ENCODE measurements at places on chromosomes 12 and 14.
A peak's percentile ranks its signal among the peaks of the same experiment; 100 is the strongest.

DNA sequence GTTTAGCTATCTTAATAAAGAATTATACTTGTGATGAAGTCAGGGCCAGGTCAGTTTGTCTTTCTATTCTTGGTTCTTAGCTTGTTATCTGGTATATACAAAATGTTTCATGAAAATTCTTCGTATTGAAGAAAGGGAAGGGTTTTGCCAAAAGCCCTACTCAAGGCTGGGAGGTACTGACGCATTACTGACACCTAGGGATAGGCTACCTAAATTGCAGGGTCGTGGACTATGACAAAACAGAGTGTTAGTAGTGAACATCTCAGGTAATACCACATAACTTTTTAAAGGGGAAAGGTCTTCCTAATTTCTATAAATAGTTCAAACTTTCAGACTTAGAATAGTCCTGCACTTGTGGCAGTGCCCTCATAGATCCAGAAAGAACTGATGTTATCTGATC lies 246.3 kb downstream of the RGS6 start:
- DNase-seq: no peak

DNA sequence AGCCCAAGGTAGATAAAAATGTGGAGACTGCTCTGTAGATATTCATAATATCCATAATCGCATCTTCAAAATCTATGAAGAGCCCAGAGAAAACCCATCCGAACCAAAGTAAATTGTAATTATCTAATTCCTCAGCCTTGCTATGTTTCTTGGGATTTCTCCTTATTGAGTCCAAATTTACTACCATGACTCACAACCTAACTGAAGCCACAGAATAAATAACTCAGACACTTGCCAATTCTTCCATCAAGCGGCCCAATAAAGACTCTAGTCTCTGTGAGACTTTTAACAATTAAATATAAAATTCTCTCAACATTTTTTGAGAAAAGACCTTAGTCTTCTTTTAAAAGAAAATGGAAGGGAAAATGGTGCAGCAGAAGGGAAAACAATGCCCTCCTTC lies 409.8 kb downstream of the DAD1 start:
- no peak for DNase-seq

DNA sequence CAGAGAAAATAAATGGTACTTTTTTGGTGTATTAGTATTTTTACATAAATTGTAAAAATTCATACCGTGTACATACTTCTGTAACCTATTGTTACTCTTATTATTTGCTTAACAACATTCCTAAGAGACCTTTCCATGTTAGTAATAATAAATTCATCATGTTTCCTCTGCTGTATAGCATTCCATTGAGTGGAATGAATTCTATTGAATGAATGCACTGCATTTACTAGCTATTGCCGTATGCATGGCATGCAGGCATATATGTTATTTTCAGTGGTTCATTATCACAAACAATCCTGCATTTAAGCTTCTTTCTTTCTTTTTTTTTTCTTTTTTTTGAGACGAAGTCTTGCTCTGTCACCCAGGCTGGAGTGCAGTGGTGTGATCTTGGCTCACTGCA lies 137.6 kb upstream of the TBX3 start:
- peak; percentile 75 for DNase-seq

DNA sequence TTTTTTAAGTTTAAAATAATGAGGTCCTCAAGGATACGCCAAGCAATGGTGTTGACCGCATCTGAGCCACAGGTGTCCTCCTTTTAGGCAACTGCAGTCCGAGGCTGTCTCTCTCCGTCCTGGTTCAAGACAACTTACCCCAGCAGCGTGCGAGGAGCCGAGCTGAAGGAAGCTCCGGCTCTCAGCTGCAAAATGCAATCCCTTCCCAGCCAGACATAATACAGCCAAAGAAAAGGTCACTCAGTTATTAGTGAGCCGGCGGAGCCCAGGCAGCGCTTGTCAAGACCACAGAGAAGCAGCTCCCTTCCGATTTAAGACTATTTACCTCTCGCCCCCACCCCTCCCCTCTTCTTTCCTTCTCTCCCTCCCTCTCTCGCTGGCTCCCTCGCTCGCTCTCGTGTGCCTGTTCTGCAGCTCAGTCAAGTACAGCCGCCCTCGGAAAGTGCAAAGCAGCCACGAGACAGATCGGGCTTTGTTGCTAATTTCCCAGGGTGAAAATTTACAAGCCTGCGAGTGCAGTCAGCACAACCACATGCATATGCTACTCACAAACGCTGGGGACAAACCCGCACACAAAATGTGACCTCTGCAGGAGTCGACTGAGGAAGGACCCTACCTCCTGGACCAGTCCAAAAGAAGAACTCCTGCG lies 363 bp upstream of the LMO3 start:
- DNase-seq: peak; percentile 16
